NCI-H2171 (cell line): ENCODE measurements at places on chromosomes 7 and 10.

- DNase-seq, result no peak
These were observed 255.8 kb downstream of the TWIST1 start for GRCh38 chr7:18861514-18862118.

GRCh38 chr10:70132098-70133029, at the start of gene AIFM2:
TSS of gene AIFM2 (minus strand) at chr10:70132825. CDS start at chr10:70124084, 8,741 bp downstream.
- no peak for DNase-seq

GRCh38 chr7:80008039-80008438, 126.6 kb upstream of the GNAI1 start:
- DNase-seq, result no peak

GRCh38 chr10:77363210-77363609, 274.4 kb downstream of the KCNMA1 start:
- no peak for DNase-seq

DNA sequence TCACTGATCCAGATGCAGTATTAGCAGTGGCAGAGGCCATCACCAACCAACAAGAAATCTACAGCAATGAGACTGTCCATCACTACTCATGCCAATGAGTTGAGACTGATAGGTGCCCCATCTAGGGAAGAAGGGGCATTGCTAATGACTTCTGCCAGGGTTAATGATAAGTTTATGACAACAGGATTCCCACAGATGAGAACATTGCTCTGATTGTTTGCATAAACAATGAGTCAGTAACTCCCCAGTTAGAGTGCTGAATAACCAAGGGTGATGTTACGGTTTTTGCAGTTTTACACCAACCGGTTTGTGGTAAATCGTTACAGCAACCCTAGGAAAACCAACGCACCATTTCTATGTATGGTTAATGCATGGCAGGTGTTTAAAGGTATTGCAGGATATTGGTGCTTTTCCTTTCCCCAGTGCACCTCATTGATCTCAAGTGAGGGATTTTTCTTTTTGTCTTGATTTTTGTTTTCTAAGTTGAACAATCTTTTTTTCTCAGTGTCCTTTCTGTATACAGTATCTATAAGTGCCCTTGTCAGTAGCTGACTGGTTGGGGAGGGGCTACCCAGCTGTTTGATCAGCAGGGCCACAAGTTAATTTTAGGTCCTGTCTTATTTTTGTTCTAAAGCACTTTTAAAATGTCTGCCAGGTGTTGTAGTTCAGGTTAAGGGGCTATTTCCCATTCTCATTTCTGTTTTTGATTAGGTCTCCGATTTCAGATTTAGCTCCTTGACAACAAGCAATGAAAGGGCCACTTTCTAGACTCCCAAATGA, 3.9 kb upstream of the CSGALNACT2 start:
- DNase-seq, result no peak

DNA sequence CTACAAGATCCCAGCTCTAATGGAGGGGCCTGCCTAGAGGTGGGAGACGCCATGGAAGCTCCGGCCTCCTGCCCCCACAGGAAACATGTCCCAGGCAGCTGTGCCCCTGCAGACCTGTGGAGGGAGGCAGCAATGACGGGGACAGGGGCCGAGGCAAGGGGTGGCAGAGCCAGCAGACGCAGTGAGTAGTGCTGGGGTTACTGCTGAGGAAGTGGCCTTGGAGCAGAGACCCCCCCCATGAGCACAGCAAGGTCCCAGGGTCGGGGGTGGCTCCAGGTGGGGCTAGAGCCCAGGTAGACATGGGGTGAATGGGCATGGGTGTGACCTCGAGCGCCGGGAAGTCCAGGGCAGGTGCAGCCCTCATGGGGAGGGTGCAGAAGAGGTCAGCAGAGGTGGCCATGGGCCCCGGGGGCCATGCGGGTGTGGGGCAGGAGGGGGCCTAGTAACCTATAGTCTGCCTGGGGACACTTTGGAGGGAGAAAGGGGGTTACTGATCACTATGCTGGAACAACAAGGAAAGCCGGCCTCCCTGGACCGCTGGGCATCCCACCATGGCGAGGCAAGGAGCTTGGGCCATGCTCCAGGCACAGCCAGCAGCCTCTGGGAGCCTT, 45.5 kb downstream of the JAKMIP3 start:
- no peak for DNase-seq

DNA sequence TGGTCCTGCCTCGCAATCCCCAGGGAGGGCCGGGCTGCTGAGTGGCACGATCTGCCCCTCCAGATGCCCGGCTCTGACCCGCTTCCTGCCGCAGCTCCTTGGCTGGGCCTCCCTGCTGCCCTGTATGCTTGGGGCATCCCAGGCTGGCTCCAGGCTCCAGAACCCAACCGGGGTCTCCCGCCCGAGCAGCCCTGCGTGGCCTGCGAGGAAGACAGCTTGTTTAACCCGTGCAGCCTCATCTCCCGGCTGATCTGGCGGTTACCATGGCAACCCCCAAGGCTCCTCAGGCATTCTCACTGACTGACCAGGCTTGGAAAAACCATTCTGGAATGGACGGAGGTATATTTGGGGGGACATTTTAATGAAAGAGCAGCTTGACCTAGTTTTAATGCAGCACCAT, 232.4 kb upstream of the MYO3A start:
- DNase-seq, result no peak

DNA sequence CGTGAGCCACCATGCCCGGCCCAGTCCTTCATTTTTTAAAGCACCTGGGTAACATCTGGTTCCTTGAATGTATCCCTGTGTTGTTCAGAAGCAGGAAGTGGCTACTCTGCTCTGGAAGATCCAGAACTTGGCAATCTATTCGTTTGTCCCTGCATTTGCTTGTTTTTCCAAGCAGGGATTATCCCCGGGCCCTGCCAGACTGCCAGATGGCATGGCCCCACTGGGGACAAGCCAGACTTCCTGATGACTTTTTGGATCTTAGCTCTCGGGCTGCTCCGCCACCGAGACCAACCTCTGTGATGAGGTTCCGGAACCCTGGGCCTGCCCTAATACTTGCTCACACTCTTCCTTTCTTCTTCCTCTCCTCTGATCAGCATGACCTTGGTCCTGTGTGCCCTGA, 496.7 kb downstream of the TYW1 start:
- peak; percentile 30 for DNase-seq

- no peak for DNase-seq
These were observed 1.8 kb downstream of the CYP2E1 start for GRCh38 chr10:133528845-133529575.

DNA sequence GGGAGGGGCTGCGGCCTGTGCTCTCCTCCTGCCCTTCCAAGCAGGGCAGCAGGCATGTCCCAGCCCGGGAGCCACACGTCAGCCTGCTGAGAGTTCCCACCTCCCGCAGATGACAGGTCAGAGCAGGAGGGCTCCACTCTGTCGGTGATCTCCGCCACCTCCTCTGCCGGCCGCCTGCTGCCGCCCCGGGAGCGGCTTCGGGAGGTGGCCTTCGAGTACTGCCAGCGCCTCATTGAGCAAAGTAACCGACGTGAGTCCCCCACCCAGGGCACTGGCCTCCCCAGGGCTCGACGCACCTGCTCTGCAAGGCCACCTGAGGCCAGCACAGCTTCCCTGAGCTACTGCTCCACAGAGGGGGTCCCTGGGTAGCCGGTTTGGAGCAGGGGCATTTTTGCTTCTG, 9.4 kb downstream of the AP5Z1 start:
- DNase-seq, result no peak

DNA sequence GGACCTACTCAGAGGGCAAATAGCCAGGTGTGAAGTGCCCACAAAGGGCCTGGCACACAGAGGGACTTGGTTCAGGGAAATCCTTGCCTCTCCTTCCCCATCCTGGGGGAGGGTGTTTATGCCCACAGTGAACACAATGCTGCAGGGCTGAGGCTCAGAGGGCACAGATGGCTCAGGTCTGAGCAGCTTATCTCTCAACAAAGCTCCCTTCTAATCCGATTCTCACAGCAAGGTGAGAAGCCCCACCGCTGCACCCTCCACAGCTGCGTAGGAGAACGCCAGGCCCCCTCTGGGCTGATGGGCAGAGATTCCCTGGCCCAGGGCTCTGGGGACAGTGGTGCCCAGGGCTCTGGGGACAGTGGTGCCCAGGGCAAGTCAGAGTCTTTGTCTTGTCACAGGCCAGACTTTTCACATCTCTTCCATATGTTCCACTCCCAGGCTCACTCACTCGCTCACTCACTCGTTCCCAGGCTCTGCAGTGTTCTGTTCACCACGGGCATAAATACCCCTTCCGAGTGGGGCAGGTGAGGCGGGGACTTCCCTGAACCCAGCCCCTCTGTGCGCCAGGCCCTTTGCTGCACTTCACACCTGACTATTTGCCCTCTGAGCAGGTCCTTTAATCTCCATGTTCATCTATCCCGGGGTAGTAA, 8.7 kb upstream of the CDHR1 start:
- no peak for DNase-seq

- peak; percentile 49 for DNase-seq
These were observed 30.7 kb upstream of the HPSE2 start for GRCh38 chr10:99266383-99266782.

DNA sequence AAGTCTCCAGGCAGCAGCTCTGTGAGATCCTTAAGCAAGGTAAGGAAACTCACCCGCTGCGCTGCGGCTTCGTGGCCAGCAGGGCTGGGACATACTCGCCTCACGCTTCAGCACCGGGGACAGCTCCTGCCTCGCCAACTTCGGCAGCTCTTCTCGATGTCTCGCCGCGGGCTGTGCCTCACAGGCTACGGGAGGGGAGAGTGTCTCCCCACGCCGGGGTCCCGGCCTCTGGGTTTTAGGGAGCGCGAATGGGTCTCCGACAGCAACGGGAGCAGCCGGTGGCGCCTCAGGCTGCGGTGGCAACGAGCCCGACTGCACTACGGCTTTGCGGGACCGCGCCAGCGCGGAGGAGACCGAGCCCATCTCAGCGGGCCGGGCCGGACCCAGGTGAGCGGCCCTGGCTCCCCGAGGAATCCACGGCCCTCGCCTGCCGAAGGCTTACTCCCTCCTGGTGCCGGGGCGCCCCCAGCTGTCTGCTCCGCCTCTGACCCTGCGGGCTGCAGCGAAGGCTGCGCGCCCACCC, 62.4 kb downstream of the LSM5 start:
- DNase-seq, result peak; percentile 59

GRCh38 chr7:92988051-92988450, 129.7 kb downstream of the SAMD9 start:
- DNase-seq, result no peak

GRCh38 chr10:63323701-63324494, 141.9 kb downstream of the JMJD1C start:
- DNase-seq, result no peak

DNA sequence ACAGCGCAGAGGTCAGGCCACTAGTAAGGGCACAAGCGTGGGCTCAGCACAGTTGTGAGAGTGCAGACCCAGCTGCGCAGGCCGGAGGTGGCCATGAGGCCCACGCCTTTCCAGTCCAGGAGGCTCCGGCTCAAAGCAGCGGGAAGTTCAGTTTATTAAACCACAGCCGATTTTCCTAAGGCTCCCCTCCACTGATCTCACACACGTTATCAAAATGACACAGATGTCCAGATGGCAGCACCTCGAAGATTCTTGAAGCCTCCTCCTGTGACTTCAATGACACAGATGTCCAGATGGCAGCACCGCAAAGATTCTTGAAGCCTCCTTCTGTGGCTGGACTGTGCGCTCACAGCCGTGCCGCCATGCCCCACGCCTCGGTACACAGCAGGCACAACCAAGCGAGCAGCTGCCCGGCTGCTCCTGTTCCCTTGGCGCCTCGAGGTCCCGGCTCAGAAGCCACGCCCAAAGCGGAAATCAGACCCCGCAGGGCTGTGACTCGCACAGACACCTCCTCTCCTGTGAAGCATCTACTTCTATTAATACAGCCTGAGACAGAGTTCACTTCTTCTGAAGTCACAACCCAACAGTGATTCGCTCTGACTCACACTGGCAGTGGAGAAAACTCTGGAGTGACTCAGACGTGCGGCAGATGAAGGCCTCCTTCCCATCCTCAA, 122.7 kb downstream of the MAD1L1 start:
- peak; percentile 80 for DNase-seq
